ENCODE measurements at places on chromosomes 11 and 22. TPM values are rescaled to one million over a fixed set of nuclear protein-coding genes. Genes with fewer than 3 reads are reported as not detected.

The OR8D1 gene
- polyA plus RNA-seq, result 0.09 TPM

The VPREB1 gene
- not detected for polyA plus RNA-seq

The OR51E2 gene
- 0.98 TPM for polyA plus RNA-seq

The MTMR3 gene
- 24.5 TPM for polyA plus RNA-seq

The GP1BB gene
- 10.2 TPM for polyA plus RNA-seq

The ART1 gene
- 2.5 TPM for polyA plus RNA-seq

The TRIM29 gene
- 0.38 TPM for polyA plus RNA-seq

The ZNF280A gene
- polyA plus RNA-seq, result 0.21 TPM

The OR4C46 gene
- polyA plus RNA-seq, result not detected

The OR5B12 gene
- not detected for polyA plus RNA-seq

Measured in muscle of back (tissue), 13 donors.